Esophagus squamous epithelium (tissue), 5 donors: ENCODE measurements at places on chromosomes 4 and X.

GRCh38 chrX:113512700-113513395 lies 672.2 kb upstream of the AMOT start:
- DNase-seq, result no peak

DNA sequence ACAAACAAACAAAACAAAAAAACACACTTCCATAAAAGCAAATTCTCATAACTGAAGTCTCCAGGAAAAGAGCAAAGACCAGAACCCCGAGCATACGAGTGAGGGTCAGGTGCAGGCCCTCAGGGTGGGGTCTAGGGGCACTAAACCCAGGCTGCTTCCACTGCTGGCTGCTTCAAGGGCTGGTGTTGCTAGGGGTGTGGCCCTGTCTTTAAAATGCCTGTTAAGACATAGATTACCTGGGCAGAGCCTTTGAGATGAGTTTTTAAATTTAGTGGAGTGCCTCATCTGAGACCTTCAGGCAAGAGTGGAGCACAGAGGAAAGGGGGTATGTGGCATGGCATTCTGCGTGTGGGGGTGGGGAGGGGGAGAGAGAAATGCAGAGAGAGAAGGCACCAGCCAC lies 87.0 kb downstream of the FHDC1 start:
- DNase-seq, result no peak

DNA sequence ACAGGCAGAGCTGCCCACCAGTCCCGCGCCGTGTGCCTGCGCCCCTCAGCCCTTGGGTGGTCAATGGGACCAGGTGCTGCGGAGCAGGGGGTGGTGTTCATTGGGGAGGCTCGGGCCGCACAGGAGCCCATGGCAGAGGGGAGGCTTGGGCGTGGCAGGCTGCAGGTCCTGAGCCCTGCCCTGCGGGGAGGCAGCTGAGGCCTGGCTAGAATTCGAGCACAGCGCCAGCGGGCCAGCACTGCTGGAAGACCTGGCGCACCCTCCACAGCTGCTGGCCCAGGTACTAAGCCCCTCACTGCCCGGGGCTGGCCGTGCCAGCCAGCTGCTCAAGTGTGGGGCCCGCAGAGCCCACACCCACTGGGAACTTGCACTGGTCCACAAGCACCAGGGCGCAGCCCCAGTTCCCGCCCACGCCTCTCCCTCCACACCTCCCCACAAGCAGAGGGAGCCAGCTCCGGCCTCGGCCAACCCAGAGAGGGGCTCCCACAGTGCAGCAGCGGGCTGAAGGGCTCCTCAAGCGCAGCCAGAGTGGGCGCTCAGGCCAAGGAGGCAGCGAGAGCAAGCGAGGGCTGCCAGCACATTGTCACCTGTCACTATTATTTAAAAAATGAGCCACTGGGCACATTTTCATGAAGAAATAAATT lies 645.8 kb downstream of the CENPC start:
- DNase-seq, result no peak

- no peak for DNase-seq
These were observed 5.0 kb downstream of the WAS start for GRCh38 chrX:48688531-48689150.

DNA sequence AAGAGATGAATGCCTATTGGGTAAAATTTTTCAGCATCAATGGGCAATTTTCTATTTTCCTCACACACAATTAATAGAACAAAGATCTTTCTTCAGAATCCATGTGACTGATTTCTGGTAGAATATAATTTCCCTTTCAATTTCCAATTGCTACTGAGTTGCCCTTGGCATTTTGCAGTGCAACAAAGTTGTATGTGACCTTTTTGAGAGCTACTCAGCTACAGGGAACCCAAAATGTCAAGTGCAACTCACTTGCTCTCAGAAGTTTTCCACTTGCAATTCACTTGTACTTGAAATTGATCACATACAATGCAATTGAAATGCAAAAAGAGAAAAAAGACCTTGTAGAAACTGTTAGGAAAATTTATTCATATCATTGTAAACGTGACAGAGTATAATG lies 245.5 kb downstream of the BANK1 start:
- DNase-seq, result no peak

- DNase-seq, result no peak
These were observed 688 bp upstream of the EVC start for GRCh38 chr4:5710065-5710960.

- no peak for DNase-seq
These were observed 27.4 kb upstream of the TMPRSS11B start for GRCh38 chr4:68272860-68273259.

DNA sequence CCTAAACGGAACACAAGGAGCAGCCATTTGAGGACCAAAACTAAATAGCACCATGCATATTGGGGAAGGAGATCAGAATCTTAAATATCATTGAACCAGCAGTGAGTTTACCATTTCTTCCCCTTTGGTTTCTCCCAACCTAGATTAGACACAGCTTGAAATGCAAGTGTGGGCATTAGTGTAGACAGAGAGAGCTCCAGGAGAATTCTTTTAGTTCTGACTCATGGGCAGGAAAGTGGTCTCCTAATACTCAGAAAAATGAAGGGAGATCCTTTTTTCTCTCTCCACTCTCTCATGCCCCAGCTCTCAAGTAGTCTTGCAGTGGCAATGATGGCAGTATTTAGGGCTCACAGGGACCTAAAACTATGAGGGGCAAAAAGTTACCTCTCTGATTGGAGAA lies 567.9 kb downstream of the INPP4B start:
- no peak for DNase-seq

DNA sequence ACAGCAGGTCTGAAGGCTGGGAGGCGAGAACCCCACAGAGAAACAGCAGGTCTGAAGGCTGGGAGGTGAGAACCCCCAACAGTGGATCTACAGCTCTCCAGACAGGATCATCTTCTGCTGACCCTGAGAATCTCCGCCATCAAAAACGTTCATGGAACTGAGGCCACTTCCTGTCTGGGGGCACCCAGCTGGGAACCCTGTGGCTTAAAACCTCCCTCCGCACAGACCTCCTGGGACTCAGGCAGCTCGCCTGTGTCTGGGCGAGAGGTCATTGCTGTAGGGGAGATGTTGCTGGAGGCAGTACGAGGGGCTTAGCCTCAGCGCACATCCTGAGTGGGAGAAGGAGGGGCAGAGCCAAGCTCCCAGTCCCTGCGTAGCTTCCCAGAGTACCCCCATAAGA lies 15.1 kb upstream of the CLDN24 start:
- no peak for DNase-seq

DNA sequence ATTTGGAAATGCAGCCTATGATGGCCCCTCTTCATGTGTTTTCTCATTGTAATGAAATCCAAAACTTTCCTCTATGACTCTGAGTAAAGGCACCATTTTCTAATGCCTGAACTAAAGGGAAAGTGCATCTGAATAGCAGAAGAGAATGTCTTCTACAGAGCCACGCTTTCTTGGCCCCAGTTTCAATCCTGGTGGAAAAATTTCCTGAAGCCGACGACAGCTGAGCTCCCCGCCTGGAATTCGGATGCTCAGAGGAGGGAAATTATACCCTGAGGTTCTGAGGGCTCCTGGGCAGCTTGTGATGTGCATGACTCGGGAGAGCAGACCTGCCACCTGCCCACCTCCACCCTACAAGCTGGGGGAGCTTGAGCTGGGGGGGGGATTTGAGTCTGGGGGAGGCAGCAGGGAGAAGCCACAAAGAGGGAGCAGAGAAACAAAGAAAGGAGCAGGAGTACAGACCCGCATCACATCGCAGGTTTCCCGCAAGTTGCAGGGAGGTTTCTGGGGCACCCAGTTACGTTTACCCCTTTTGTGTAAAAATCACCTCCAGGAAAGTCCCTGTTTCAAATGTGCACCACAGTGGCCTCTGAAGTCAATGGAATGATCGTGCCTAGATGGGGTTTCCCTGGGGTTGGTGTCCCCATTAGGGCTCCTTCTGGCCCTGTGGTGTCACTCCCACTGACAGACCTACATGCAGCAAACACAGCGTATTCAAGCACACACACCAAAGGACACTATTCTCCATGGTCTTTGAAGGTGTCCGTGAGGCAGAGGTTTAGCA lies 145.6 kb upstream of the RBPJ start:
- DNase-seq, result no peak

DNA sequence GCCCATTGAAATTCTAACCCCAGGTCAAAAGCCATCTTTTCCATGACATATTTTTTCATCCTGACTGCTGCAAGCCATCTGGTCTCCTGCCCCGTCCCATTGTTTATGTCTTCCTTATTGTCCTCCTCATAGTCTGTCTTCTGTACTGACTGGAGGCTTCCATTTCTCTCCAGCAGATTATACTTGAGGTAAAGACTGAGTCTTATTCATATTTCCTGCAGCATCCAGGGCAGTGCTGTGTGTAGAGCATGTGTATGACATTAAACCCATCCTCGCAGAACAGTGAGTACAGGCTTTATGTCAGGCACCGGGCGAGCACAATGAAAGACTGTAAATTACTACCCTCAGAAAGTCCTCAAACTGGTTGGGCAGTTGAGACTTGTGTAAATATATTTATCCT lies 275.1 kb downstream of the C4orf33 start:
- DNase-seq, result no peak

DNA sequence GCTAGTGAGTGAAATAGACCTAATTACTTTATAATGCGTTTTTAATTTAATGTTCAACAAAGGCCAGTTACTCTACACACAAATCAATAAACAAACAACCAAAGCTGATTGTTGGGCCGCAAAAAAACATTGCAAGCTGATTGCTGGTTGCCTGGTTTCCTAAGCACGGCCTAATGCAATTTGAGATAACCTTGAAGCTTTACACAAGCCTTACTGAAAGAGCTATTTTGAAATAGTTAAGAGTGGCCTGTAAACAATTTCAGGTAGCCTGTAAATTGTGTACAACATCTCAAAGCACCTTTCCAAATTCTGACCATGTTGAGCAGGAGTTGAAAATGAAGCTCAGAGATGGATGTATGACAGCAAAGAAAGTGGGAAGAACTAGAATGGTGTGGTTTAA lies 17.5 kb upstream of the CXorf66 start:
- no peak for DNase-seq

GRCh38 chrX:10039821-10040793 lies 72.9 kb downstream of the CLDN34 start:
- no peak for DNase-seq

DNA sequence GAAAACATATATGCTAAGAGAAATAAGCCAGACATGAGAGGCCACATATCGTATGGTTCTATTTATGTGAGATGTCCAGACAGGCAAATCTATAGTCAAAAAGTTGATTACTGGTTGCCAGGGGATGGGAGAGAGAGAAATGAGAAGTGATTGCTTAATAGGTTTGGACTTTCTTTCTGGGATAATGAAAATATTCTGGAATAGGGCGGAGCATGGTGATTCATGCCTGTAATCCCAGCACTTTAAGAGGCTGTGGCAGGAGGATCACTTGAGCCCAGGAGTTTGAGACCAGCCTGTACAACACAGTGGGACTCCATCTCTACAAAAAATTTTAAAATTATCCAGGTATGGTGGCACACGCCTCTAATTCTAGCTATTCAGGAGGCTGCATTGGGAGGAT lies 22.4 kb downstream of the RBM47 start:
- no peak for DNase-seq

DNA sequence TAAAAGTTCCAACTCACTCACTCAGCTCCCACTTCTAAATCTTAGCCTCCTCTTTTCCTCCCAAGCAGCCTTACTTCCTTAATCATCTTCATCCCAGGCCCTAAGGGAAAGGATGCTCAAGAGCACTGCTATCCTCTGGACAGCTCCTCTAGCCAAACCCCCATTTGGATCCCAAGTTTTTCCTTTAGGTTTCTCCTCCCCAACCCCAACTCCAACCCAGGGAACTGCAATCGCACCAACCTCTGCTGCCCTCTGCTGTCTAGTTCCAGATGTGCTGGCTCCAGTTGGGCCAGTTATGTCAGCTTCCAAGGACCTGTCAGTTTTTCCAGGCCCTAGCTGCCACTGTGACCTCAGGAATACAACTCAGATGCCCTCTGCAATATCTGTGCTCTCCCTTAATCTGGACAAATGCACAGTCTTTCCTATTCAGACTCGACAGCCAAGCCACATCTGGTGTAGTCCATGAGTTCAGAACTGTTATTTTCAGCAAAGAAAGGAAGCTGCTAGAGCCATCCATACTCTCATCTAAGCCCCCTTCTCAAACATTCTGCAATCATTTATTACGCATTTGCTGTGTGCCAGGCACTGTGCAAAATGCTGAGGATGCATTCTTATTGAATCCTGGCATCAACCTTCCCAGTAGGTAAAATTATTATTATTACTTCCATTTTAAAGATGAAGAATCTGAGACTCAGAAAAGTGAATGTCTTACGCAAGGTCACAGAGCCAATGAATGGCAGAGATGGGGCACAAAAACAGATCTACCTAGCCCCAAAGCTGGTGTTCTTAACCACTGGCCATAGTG lies 12.3 kb upstream of the XPNPEP2 start:
- no peak for DNase-seq

GRCh38 chrX:68723491-68724155 lies 76.2 kb downstream of the STARD8 start:
- DNase-seq, result no peak

DNA sequence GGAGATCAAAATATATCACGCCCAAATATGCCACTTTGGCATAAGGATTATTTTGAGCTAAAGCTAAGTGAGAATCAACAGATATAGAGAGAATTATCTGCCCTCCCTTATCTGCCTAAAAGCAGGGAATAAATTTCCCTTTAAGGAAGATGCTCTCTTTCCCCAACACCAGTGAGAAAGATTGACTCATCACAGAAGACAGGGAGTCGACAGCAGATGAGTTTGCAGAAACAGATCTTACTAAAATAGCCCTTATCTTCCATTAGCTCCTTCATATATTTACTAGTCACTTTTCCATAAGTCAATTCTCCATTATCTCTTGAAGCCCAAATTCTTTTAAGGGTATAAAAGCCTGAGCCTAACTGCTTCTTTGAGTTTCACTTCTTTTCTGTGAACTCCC lies 156.6 kb downstream of the CAMK2D start:
- DNase-seq, result no peak
